GF-D8 (cell line): ENCODE measurements at places on chromosomes 1 and 21.

DNA sequence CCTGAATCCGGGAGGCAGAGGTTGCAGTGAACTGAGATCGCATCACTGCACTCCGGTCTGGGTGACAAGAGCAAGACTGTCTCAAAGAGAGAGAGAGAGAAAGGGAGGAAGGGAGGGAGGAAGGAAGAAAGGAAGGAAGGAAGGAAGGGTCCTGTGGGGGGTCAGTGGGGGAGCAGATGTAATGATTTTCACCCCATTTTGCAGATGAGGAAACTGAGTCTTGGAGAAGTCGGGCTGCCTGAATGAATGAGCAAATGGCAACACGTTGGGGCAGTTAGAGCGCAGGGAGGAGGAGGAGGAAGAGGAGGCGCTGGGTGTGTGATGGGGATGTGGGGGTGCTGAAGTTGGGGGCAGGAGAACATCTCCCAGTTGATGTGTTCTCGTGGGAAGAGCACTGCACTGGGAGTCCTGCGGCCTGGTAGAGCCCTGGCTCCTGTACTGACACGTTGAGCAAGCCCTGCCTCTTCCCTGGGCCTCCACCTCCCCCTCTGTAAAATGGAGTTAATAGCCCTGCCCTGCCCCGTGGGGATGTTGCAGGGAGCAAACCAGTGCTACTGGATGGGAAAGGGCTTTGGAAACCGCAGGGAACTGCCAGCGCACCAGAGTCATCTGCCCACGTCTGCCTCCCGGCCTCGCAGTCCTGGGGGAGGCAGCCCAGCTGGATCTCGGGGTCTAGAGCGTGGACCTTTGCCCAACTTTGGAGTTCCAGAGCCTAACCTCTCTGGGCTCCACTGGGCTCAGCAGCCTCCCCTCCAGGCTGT, 103.2 kb upstream of the CASZ1 start:
- DNase-seq: no peak

DNA sequence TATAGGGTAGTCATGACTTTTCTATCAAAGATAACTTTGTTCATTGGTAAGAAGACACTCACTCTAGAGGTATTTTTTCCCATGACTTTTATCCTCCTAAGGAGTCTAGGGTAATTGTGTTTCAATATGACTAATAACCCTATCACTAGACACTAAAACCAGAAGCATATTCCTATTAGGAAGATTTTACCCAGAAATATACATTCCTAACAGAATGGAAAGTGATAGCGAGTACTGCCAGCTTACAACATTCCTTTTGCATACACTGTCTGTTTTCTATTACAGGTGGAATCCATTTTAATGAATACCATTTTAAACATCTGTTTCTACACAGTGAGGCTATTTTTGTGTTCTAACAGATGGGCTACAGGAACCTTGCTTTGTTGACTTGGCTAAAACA, 31.4 kb upstream of the C1orf185 start:
- DNase-seq: no peak

DNA sequence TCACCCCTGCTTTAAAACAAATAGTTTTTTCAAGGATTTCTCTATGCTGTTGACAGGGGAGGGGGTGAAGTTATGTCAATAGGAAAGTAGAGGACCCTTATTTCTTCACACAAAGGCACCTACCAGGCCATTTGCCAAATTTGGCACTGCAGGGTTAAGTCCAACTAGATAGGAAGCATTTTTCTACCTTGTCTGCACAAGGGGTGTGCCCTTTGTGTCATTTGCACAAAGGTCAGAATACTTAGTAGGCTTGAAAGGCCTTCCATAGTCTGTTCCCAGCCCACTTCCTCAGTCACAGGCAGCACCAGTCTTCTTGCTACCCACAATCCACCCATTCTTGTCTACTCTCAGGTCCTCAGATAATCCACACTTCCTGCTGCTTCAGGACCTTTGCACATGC, 7.0 kb downstream of the TACSTD2 start:
- DNase-seq: no peak

DNA sequence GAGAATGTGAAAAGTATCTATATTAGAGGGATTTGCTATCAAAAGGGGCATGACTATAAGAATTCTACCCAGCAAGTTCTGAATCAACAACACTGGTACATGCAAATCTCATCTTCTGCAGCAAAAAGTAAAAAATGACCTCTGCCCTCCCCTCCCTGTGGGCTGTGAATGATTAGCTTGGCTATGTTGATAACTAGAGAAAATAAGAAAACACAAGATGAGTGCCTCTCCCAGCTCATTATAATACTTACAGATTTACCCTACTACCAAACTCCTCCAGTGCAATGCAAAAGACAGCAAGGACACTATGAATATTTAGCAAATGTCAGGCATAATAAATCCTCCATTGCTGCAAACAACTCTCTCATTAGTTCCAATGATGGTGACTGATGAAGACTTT, 102.4 kb downstream of the SLC45A1 start:
- DNase-seq: no peak

DNA sequence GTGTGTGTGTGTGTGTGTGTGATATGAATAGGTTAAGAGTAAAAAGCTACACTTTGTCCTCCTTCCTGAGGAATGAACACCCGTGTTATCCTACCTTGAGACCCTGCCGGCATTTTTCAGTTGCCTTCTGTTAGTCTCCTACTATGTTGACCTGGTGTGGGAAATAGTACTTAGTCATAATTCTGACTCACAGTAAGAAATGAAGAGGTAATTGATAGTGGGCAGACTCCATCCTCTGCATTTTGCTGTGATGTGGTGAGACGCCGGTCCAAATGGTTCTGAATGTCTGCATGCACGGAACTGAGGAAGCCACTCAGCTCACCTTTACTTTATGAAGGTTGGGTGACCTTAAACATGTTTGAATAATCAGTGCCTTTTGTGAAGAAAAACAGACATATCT, 12.6 kb downstream of the CD101 start:
- DNase-seq: no peak
